ENCODE measurements at places on chromosomes 4 and X.

DNA sequence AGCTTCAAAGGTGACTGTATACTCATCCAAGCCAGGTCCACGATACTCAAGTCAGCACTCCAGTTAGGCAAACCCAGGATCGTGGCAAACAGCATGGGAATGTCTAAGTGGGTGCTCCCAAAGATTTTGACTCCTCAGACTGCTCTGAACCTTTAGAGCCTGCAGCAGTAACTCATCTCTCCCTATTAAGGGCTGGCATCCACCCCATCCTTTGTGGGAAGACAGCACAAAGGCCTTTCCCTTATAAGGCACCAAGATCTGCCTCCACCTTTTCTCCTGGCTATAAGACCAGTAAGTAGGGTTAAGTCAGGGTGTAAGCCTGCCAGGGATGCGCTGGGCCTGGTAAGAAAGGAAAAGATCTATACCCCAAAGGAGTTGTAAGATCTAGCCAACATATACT, 23.6 kb upstream of the SLC25A43 start:
- no peak for DNase-seq

DNA sequence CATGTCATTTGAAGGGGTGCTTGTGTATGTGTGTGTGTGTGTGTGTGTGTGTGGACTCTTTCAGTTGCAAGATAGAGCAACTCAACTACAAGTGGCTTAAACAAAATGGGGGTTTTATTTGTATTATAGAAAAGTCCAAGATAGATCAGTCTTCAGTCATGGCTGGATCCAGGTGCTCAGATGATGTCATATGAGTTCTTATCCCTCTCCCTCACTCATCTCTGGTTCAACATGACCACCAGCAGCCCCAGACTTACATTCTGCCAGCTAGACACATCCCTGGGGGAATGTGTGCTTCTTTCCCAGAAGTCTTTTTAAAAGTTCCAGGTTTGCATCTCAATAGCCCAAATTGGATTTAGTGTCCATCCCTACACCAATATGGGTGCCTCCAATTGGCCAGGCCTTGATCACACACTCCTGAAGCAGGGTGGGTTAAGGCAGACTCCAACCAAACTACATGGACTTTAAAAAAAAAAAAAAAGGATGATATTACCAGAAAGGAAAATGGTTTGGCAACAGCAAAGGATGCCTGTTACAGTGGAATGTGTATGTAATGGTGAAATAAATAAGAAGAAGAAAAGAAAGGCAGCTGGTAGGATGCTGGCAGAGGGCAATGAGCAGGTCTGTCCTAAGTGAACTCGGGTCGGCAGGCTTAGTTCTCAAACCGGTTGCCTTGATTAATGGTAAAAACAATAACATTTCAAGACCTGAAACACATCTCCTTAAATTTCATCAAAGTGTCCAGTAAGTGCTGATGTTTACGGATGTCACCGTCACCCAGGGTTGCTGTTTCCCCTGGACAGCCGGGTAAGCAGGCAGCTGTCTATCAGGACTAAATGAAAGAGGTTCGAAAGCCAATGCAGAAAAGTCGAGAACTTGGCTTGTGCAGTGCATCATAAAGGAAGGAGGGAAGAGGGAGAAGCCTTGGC, 107.7 kb downstream of the SMIM20 start:
- DNase-seq: no peak

DNA sequence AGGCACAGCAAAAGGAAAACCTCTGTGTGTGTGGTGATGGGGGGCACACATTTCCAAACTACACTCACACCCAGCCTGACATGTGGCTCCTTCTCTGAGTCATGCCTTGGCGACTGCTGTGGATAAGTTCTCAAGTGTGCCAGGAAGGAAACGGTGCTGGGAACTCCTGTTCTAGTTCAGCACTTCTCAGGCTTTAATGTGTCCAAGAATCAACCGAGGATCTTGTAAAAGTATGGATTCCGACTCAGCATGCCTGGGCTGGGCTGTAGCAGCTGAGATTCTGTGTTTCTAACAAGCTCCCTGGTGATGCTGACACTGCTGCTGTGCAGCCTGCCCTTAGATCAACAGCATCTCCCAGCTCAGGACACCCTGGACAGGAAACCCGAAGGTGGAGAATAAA, 20.2 kb downstream of the CLNK start:
- DNase-seq: no peak

DNA sequence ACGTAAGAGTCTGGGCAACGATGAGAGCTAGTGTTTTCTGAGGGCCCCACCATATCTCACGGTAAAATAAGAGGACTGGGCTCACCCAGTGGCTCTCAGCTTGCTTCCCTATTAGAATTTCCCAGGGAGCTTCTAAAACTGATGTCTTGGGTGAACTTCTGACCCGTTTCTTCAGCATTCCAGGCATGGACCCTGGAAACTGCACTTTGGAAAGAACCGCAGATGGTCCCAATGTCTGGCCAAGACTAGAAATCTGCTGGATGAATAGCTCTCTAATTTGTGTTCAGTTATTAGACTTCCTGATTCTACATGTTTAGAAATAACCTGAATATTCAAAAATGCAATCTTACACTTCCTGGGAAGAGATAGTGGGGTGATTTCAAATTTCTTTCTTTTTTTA, 127.8 kb downstream of the ANOS1 start:
- DNase-seq: no peak

DNA sequence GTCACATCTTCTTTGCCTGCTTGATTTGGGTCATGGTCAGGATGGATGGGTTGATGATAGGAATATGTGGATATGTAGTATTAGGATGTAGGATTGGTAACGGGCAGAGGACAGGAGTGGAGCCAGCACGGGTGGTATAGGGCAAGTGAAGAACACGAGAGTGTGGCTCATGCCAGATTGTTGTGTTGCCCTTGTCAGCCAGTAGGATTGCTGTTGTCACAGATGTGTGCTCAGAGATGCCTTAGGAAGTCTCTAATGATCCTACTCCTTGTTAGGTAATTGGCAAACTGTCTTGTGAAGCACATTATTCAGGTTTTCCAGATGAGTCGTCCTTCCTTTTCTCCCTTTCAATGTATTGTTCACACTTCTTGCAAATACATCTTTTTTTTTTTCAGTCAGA, 5.5 kb downstream of the ATP10D start:
- DNase-seq: no peak

- DNase-seq: no peak
These were observed 343.7 kb upstream of the PPP1R2C start for GRCh38 chrX:43121637-43122036.

DNA sequence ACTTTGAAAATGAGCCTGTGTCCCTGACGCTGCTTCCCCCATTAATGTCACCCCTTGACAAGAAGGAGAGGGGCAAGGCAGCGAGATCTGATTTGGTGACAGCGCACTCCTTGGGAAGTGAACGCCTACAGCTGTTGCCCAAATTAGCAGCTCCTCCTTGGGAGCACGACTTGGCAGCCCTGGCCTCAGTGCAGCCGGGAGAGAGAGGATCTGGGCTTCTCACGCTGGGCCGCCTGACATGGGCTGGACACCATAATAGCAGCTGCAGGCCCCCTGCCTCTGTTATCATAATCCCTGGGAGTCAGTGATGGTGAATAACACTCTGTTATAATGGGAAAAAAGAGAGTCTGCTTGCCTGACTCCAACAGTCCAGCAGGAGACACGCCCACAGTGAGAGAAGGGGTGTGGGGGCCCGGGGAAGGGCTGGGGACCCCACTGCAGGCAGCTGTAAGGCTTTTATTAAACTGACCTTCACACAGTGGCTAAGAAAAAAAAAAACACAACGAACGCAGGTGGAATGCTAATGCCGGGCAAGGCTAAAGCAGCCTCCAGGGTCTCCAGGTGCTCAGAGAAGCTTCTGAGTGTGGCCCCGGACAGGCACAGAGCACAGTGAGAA, 73.3 kb downstream of the PSAPL1 start:
- DNase-seq: no peak

GRCh38 chr4:57093845-57094831, 16.0 kb downstream of the IGFBP7 start:
- no peak for DNase-seq

- no peak for DNase-seq
These were observed 565.6 kb upstream of the TENM3 start for GRCh38 chr4:181677621-181678020.

Data from activated T-helper 9 cell treated with anti-CD3 and anti-CD28 coated beads, Interleukin-2, amount 50 U/mL, for 16 hours (primary cell).